ENCODE measurements at places on chromosomes 5 and 9. TPM values are rescaled to one million over a fixed set of nuclear protein-coding genes. Genes with fewer than 3 reads are reported as not detected.

NOL6 gene
- 42.9 TPM for total RNA-seq

CDKN2A gene
- not detected for total RNA-seq

RAD17 gene
- total RNA-seq = 30.1 TPM

ANKRD20A1 gene
- total RNA-seq = 1.6 TPM

SPAG8 gene
- total RNA-seq = 1.4 TPM

GRCh38 chr9:92983984-92984589 is 36.8 kb downstream of the FGD3 start:
- no peak overlapping the region for H3K4me3 ChIP-seq
- H3K36me3 ChIP-seq = peaks cover 39% of the 10 kb centered on the region
- H3K27ac ChIP-seq = no peak overlapping the region
- H3K4me1 ChIP-seq = peaks cover 7% of the 10 kb centered on the region

DNA sequence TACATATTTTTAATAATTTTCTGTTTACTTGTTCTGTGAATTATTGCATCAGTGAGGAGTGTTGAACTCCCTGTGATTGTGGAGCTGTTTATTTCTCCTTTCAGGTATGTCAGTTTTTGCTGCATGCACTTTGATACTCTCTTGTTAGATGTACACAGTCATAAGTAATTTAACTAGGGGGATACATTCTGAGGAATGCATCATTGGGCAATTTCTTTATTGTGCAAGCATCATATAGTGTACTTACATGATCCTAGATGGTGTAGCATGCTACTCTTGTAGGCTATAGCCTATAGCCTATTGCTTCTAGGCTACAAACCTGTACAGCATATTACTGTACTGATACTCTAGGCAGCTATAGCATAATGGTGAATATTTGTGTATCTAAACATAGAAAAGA is 9.5 kb downstream of the DENND4C start:
- no peak overlapping the region for H3K4me3 ChIP-seq
- DNase-seq = no peak
- peaks cover 5% of the 10 kb centered on the region for H3K36me3 ChIP-seq
- H3K27ac ChIP-seq = no peak overlapping the region

GRCh38 chr9:131485728-131486422 is 16.8 kb upstream of the POMT1 start:
- H3K27me3 ChIP-seq = no peaks in the 10 kb centered on the region
- no peak overlapping the region for H3K4me3 ChIP-seq
- H3K4me1 ChIP-seq = no peaks in the 10 kb centered on the region

- H3K36me3 ChIP-seq = peaks cover 10% of the 10 kb centered on the region
- no peaks in the 10 kb centered on the region for H3K4me1 ChIP-seq
- no peak overlapping the region for H3K27ac ChIP-seq
- DNase-seq = no peak
These were observed 12.6 kb upstream of the DHFR start for GRCh38 chr5:80667384-80667783.

DNA sequence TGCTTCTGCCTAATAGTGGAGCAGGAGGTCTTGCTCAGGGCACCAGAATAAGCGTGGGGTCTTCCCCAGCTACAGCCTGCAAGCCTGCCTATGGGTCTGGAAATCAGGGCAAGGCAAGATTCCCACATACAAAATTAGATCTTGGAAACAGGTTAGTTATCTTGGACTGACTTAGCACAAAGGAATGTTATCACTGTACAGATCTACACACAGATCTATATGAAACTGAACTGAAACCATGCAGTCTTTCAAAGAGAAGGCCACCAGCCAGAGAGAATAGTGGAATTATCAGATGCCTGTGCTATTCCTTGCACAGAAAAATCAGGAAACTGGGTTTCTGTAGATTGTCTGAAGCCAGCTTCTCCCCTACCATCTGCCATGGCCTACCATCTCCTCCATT is 585.7 kb downstream of the ACTL7B start:
- H3K4me1 ChIP-seq = peaks cover 17% of the 10 kb centered on the region
- no peak for DNase-seq
- no peak overlapping the region for H3K27ac ChIP-seq
- peaks cover 2% of the 10 kb centered on the region for H3K27me3 ChIP-seq
- H3K4me3 ChIP-seq = no peak overlapping the region

DNA sequence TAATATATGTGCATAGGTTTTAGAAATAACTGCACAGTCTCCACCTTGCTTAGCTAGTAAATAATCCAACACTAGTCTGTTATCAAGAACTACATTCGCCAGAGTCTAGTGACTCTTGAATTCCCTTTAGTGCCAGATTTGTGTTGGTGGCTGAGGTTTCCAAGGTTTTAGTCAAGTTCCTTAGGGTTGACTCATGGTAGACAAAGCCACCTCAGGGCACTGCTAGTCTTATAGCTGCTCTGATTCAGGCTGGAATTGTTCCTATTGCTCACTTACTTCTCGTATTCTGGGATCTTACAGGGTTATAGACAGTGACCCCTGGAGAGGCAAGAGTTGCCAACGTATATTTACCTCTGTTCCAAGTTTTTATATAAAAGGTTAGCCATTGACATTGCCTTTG is 1369.8 kb upstream of the CDH9 start:
- DNase-seq = no peak
- H3K4me3 ChIP-seq = no peak overlapping the region
- H3K4me1 ChIP-seq = peaks cover 29% of the 10 kb centered on the region
- no peaks in the 10 kb centered on the region for H3K27me3 ChIP-seq
- peaks cover 5% of the 10 kb centered on the region for H3K36me3 ChIP-seq

- H3K27me3 ChIP-seq = no peaks in the 10 kb centered on the region
- H3K4me1 ChIP-seq = peaks cover 4% of the 10 kb centered on the region
- H3K27ac ChIP-seq = no peak overlapping the region
- no peaks in the 10 kb centered on the region for H3K36me3 ChIP-seq
- H3K4me3 ChIP-seq = no peak overlapping the region
These were observed 2032.3 kb downstream of the EFNA5 start for GRCh38 chr5:105638437-105638836.
